ENCODE measurements at places on chromosomes 7 and 10.
A peak's percentile ranks its signal among the peaks of the same experiment; 100 is the strongest.

DNA sequence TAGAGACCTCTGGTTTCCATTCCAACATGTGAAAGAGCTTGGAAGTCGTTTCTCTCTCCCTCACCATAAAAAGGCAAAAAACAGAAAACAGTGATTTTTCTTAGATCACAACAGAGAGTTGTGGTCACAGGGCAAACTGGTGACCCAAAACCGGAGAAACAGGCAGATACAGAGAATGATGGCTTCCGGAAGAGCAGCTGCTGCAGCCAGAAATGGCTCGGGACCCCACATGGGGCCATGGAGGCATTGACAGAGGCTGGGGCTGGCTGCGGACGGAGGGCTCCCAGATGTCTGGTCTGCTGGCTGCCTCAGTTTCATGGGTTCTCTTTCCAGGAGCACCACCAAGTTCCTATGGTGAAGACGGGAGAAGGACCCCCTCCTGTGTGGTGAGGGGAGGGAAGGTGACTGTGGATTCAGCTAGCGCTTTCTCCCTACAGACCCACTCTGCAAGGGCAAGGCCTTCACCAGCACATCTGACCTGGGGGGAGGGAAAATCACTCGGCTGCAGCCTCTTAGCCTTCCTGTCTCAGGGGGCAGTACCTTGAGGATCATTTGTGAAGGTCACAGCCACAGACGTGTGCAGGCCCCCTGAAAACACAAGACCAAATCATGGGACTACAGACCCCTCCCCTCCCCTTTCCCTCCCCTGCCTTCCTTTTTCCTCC, 81.4 kb downstream of the WDR37 start:
- DNase-seq: no peak

DNA sequence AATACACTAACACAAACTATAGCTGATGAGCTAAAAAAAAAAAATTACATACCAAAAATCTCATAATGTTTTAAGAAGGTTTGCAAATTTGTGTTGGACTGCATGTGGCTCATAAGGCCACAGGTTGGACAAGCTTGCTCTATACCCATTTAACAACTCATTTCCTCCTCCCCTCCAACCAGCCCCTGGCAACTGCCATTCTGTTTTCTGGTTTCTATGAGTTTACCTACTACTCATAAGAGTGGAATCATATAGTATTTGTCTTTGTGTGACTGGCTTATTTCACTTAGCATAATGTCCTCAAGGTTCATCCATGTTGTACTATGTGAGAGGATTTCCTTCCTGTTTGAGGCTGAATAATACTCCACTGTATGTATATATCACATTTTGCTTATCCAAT, 100.4 kb upstream of the ARHGAP21 start:
- no peak for DNase-seq

DNA sequence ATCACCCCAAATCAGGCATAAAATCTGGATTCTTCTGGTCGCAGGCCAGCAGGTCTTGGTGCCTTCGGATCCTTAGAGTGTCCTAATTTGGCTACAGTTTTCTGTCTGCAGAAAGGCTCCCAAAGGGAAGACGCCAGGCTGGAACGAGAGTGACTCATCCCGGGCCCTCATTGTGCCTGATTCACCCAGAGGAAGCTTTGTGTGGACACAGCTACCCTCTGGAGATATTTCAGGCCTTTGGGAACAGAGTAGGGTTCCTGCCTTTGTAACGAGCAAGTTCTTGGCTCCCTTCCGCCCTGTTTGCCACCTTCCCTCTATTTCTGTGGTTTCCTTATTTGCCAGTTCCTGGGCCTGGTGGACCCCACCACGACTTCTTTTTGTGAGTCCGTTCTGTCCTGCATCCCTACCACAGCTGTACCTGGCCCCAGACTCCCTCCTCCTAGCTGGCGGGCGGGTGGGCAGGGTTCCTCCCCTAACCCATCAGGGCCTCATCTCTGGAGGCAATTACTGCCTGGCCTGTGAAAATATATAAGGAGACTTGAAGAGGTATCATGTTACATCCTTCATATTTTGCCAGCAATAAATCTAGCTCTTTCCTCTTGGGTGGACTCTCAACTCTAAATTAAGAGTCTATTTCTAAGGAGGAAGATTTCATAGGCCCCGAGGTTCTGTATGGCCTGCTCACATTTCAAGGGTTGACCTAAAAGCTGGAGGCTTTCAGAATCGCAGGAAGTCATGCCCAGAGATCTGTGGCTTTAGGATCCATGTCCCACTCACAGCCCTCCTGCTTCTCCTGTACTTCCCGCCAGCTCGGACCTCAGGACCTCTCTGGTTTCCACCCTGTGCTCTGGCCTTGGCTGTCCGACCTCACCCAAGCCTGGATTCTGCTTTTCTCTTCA, 219.2 kb upstream of the ZNF32 start:
- no peak for DNase-seq

GRCh38 chr7:26705567-26705966, 158.8 kb downstream of the SKAP2 start:
- DNase-seq: peak; percentile 84

DNA sequence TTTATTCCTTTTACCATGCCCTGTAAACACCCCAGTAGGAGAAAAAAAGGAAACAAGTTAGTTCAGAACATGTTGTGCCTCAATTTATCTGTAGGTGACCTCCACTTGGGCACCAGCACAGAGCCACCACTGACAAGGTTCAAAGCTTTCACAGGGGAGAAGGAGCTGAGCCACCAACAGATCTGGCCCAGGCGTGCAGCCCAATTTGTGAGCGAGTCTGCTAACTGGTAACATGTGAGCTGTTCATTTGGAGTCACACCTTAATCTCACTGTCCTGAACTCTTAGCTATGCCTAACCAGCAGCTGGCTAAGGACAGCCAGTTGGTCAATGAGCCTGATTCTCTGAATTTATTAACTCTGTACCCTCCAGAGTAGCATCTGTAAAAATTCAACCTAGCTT, 78.4 kb upstream of the CAMK2B start:
- DNase-seq: no peak

- no peak for DNase-seq
Measured at GRCh38 chr7:44286182-44286617, 39.2 kb downstream of the CAMK2B start.

- peak; percentile 8 for DNase-seq
Measured at GRCh38 chr7:42690794-42691639, 220.9 kb downstream of the C7orf25 start.

DNA sequence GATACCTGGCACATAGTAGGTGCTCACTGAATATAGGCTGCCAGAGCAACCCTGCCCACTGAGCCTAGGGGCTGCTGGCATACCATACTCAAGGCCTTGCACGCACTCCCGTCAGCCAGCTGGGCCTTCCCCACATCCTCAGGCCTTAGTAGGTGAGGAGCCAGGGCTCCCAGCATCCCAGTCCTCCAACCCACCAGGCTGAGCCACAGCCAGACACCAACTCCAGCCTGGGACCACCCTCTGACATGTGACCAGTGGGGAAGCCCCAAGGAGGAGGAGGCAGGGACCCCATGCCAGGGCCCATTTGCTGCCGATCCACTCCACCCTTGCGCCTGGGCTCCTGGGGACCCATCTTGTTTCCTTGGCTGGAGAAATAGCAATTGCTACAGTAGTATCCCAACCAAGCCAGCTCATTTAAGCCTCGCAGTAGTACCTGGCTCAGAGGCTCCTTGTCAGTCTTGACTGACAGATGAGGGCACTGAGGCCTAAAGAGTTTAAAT, 11.4 kb downstream of the SLIT1 start:
- no peak for DNase-seq

GRCh38 chr10:59908808-59909143, 2.4 kb upstream of the CCDC6 start:
- no peak for DNase-seq

DNA sequence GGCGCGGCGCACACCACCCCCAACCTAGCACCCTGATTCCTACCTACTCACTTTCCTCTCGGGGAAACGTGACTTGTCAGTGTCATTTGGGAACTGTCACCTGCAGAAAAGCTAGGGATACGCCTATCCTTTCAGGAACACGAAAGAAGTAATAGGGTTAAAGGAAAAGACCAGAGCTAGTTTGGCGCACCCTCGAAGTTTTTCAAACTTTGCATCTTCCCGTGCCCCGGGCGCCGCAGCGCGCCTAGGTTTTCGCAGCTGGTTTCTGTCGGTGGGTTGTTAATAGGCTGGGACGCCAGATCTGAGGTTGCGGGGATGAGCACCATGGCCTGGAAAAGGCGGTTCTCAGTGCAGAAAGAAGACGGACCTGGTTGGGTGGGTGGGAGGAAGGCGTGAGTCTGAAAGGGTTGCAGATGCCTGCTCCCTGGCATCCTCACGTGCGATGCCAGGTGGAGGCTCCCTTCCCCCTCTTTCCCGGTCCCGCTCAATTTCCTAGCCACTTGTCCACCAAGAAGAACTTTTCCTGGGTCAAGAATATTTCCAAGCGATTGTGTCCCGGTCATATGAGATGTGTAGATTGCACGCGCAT, 568 bp upstream of the MEOX2 start:
- no peak for DNase-seq

DNA sequence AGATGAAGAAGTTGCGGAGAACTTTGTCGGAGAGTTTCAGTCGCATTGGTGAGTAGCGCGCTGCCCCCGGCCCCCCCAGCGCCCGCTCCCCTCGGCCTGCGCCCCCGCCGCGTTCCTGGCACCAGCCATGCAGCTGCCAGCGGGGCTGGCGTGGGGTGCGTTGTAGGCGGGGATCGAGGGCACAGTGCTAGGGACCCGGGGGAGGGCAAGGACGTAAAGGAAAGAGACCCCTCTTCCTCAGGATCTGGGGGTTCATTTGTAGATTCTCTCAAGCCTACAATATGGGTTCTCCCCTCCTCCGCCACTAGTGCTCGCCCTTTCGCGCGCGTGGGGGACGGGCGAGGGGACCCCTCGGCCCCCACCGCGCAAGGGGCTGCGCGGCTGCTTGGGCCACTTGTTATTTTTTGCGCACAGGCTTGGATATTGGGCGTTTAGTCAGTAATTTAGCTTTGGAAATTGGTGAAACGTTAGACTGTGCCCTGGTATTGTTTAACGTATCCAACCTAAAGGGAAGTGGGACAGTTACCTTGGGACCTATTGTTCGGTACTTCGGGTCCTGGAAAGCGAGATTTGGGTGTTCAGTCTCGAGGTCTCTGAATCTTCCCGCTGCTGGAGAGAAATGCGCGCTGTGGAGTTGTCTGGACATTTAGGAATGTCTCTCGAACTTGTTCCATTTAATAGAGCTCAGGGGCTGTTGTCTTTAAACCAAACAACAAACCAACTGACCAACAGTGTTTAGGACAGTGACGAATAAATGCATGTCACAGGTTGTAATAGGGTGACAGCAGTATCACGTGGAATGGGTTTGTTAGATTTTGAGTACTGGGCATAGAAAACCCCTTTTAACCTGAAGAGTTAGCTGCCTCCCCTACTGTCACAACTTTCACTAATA, 796 bp downstream of the CDK14 start:
- DNase-seq: no peak

DNA sequence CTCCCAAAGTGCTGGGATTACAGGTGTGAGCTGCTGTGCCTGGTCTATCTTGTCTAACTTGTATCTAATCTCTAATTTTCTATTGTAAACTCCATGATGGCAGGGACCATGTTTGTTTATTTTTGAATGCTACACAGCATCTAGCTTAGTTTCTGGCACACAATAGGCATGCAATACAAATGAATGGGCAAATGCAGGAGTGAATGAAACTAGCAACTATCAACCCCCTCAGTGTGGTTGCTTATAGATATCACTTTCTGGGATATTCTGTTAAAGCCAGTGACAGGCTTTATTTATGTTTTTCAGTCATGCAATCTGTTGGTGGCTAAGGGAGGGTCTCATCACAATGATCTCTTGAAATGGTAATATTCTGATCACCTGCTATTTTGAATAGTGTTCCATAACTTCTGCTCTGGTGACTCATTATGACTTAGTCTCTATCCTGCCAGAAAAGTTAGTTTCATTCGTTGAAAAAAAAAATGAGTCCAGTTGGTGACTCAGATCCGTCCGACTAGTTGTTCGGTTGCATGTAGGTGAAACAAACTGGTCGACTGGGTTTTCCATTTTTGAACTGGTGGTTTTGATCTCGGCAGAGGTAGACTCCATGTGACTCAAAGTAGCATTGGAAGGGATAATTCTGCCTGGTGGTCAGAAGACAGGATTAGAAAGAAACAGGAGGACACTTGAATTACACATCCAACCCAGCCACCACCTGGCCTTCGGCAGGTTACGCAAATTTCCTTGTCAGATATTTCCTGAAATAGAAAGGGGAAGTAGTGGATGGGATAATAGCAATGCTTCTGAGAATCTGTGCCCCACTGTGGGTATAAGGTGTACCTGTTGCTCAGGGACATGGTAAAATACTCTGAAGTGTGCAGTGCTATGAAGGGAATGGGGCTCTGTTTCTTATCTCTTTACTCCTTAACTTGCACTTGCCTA, 76.8 kb downstream of the GATA3 start:
- DNase-seq: peak; percentile 52

DNA sequence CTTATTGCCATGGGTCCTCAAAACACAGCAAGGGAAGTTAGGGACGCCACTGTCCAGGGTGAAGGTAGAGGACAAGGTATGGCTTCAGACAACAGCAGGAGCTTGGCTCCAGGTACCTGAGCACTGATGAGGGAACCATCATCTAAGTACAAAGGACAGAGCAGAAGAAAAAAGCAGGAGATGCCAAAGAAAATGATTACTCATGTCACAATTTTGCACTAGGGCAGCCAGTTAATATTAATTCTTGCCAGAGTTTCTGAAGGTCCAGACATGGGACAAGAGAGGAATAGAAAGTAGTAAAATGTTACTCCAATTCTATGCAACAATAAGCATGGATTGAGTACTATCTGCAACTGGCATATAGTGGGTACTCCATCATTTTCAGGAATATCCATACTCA, 14.1 kb downstream of the PTN start:
- DNase-seq: no peak

DNA sequence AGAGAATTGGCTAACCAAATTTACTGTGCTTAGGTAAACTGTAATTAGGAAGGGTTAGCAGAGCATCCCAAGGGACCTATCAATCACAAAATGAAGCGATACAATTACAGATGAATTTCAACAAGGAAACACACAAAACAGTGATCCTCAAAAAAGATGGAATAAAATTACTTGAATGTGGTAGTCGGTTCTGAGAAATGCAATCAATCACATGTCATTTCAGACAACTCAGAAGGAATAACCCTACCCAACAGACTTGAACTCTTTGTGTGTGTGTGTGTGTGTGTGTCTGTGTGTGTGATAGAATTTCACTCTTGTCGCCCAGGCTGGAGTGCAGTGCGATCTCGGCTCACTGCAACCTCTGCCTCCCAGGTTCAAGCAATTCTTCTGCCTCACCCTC, 43.5 kb downstream of the ST8SIA6 start:
- no peak for DNase-seq

GRCh38 chr7:29146057-29146706, at the start of gene CPVL:
TSS of gene CPVL (minus strand) at chr7:29146537. CDS start at chr7:29121061, 25,476 bp downstream.
- no peak for DNase-seq
